Activated naive CD8-positive, alpha-beta T cell treated with anti-CD3 and anti-CD28 coated beads, Interleukin-2, amount 50 U/mL, for 24 hours (primary cell): ENCODE measurements at places on chromosomes 12 and 14.

DNA sequence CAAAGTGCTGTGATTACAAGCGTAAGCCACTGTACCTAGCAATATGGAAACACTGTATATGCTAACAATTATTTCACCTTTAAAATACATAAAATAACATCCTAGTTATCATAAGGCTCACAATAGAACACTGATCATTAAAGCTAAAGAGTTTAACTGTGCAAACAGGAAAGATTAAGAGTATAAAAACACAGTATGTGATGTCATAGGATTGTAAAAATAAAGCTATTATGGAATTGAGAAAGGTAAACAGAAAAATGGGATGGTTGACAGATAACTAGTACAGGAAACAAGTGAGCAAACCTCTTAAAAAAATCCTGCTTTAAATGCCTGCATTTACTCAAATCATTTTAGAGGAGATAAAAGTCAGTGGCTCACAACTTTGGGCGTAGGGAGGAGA is 10.8 kb upstream of the IPO8 start:
- DNase-seq = no peak

- DNase-seq = no peak
These were observed 19.0 kb downstream of the KLRB1 start for GRCh38 chr12:9588749-9589148.

GRCh38 chr12:63302941-63303536 is 152.0 kb upstream of the AVPR1A start:
- DNase-seq = no peak

- DNase-seq = no peak
These were observed 143.1 kb downstream of the PRIMA1 start for GRCh38 chr14:93645200-93645599.

GRCh38 chr12:51191516-51192283 is 18.8 kb upstream of the TFCP2 start:
- no peak for DNase-seq

DNA sequence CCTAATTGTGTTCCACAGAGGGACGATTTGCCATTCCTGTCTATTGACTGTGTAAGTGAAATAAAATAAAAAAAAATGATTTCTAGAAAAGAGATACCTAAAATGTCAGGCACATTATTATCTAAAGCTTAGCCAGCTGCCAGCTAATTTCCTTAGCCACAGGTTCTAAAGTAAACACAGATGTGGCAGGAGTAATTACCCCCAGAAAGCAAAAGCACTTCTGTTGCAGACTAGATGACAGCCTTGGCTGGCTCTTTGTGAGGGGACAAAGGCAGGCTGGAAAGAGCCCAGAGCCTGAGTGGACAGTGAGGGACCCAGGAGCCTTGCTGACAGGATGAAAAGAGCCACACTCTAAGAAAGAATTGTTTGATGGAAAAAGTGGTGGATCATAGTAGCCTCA is 418.1 kb downstream of the LRIG3 start:
- DNase-seq = no peak

DNA sequence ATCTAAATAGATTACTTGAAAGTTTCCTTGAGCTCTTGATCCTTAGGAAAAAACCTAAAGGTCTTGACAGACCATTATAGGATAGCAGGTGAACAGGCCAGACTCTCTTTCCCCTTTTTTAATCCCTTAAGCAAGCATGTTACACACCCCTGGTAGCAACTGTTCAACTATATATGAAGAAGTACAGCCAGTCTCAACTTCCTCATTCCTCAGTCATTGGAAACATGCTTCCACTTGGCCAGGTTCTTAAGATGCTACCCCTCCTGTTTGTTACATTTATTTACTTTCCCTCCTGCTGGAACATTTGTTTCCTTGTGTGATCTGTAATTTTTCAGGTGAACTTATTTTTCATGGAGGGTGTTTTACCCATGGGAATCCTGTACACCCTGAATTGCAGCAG is 124.1 kb downstream of the ARMH4 start:
- DNase-seq = no peak

- no peak for DNase-seq
These were observed 37.9 kb upstream of the GALNT9 start for GRCh38 chr12:132367071-132367851.

- no peak for DNase-seq
These were observed 96.0 kb upstream of the NEDD1 start for GRCh38 chr12:96811083-96811482.
